ENCODE measurements at places on chromosomes 16 and 17.
A peak's percentile ranks its signal among the peaks of the same experiment; 100 is the strongest.

DNA sequence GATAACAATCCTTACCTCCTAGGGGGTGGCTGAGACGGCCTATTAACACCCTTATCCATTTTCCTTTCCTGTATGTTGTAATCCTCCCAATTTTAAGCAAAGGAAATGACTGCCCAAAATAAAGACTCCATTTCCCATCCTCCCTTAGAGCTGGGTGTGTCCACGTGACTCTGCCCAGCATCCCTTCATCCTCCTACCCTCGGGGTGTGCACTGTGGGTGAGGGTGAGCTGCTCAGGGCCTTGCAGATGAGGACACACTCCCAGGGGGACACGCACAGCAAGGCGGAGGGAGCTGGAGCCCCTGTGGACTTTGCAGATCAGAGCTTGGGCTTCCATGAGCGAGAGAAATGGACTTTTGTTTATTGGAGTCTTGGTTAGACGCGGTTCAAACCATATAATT lies 186.8 kb downstream of the IRF8 start:
- DNase-seq = no peak

GRCh38 chr17:35447499-35447898 lies 1.1 kb downstream of the SLFN13 start:
- no peak for DNase-seq

DNA sequence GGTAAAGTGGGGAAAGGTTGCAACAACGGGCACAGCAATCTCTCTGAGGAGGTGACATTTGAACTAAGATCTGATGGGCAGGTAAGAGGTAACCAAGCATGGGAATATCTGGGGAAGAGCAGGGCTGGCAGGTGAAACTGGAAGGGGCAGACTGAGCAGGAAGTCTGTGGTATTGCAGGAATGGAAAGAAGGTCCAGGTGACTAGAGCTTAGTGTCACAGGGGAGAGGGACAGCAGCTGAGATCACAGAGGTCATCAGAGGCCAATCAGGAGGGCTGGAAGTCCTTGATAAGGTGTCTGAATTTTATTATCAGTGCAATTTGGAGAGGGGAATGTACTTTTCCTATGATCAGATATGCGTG lies 73.3 kb upstream of the DHX40 start:
- DNase-seq = no peak

- DNase-seq = no peak
These were observed 17.7 kb downstream of the BCL7C start for GRCh38 chr16:30875871-30876801.

DNA sequence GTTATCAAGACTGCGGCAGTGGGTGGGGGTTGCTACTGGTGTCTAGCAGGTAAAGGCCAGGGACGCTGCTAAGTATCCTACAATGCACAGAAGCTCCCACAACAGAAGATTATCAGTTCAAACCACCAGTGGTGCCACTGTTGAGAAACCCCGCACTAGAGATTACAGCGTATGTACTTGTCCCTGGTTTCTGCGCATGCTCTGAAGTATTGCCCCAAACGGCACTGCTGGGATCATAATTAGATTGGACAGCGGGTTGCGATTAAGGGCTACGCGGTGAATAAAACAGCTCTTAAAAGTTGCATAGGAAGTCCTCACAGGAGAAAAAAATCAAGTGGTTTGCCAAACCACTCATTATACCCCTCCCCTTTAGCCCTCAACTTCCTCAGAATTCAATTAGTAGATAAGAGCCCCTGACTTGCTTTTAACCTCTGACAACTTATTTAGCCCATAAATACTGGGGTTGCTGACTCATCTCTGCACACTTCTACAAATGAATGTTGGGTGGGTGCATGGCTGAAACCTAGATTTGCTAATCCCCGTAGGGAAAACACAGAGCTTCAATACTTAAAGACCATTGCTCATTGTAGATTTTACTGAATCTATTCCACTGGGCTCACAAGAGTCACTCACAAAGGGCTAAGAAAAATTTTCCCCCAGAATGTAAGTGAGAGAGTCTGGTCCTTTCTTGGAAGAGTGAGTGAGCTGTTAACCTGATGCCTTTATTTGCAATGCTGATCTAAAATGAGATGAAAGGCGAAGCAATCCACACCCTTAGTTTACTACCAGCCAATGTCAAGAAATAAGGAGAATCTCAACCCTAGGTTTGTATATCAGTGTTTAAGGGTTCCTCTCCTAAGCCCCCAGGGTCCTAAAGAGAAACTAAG lies 91.8 kb downstream of the RGS9 start:
- no peak for DNase-seq

GRCh38 chr17:4599505-4600281 lies 15.4 kb downstream of the SMTNL2 start:
- no peak for DNase-seq

DNA sequence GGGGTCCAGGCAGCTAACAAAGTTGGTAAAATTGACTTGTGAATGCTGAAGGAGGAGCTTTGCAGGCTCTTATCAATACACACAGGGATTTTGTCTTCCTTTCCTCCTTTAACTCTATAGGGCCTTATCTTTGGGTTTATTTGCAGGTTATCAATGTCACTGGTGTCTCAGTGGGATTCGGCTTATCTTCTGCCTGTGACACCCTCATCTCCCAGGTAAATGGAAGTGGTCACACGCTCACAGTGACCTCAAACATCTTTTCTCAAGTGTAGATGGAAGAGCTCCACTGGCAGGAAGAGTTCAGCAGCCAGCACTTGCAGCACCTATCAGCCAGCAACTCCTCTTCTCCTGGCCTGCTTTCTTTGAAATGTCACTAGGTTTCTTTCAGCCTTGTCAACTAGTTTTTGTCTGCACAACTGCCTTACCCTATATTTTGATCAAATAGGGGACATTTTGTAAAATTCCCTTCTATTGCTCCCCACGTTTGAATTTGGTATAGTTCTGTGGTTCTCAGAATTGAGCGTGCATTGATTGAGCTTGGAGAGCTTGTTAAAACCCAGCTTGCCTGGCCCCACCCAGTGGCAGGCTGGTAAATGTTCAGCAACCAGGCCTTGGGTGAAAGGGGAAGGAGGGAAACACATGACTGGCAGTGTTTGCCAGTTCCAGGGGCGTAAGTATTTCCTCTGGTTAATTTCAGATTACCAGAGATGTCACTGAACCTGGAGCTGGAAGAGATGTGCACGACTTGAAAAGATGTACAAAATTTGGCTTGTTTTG lies 12.8 kb downstream of the SLC47A1 start:
- no peak for DNase-seq

DNA sequence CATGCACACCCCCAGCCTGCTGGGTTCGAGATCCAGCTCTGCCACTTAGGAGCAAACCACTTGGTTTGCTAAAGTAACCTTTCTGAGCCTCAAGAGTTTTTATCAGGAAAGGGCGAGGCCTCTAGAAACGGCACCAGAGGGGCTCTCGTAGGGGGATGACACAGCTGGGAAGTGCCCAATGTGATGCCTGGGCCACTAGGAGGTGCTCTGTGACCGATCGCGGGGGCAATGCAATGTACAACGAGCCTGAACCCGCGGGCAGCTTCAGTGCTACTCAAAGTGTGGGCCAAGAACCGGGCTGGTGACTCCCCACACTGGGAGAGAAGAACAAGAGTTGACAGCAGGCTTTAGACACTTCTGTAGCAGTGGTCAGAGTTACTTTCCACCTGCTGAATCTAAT lies 9.4 kb downstream of the C16orf89 start:
- no peak for DNase-seq

- no peak for DNase-seq
These were observed 8.2 kb downstream of the PGAP3 start for GRCh38 chr17:39679521-39680192.

- no peak for DNase-seq
These were observed 268.0 kb upstream of the TNRC6C start for GRCh38 chr17:77690271-77691161.

DNA sequence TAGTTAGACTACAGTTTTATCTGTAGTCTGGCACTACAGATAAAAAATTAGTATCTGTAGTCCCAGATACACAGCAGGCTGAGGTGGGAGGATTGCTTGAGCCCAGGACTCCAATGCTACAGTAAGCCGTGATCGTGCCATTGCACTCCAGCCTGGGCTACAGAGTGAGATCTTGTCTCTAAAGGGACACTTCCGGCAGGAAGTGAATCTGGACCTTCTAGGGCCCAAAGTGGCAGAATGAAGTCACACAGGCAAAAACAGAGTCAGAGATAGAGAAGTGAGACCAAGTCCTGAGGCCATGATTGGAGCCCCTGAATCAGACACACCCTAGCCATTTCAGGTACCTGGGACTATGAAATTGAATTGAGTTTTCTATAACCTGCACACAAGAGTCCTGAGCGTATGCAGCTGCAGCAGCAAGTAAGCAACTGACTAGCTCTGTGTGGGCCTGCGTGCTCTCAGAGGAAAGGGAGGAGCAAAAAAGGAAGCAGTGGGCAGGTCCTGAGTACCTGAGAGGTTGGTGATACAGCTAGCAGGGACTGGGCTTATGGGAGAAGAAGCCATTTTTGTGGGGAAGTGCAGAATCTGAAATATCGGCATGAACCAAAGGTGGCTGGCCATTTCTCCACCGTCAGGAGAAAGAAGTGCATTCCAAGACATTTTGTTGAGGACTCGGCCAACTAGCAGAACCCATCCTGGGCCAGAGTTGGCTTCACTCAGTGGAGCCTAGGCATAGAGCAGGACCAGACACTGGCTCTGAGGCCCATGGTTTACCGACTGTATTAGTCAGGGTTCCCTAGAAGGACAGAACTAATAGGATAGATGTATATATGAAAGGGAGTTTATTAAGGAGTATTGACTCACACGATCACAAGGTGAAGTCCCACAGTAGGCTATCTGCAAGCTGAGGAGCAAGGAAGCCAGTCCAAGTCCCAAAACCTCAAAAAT lies 27.2 kb upstream of the BRD7 start:
- DNase-seq = no peak

DNA sequence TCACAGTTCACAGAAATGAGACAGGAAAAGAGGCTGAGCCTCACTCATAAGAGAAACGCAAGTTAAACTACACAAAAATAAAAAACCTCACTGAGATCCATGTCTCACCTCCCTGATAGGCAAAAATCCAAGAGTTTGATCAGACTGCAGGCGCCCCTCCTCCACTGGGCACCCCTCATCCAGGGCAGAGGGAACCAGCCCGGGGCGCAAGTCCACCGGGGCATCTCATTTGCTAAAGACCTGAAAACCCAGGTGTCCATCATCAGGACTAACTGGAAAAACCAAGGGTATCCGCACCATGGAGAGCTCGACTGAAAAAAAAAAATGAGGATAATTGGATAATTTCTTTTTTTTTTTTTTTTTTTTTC lies 2.6 kb downstream of the HBZ start:
- DNase-seq = no peak

- no peak for DNase-seq
These were observed 39.6 kb upstream of the TMEM97 start for GRCh38 chr17:28279411-28279810.

DNA sequence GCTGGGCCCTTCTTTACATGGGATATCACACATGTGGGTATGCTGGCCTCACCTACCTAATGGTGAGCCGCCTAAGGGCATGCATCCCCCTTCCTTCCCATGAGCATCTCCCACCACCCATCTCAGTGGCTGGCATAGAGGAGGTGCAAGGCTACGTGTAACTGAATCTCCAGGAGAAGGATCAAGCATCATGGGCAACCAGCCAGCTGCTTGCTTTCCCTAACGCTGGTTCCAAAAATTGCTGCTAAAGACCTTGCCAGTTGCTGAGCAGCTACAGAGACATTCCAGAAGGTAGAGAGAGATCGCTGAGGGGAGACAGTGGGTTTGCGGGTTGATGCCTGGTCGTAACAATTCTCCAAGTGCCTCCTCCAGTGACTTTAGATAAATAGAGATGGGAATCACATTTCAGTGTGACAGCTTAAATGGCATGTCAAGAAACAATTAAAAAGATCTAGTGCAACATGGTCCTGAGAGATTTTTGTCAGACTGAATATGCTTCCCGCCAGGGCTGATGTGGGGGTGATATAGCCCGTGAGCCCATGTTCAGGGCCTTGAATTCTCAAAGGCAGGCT lies 378.4 kb upstream of the CDH5 start:
- no peak for DNase-seq

DNA sequence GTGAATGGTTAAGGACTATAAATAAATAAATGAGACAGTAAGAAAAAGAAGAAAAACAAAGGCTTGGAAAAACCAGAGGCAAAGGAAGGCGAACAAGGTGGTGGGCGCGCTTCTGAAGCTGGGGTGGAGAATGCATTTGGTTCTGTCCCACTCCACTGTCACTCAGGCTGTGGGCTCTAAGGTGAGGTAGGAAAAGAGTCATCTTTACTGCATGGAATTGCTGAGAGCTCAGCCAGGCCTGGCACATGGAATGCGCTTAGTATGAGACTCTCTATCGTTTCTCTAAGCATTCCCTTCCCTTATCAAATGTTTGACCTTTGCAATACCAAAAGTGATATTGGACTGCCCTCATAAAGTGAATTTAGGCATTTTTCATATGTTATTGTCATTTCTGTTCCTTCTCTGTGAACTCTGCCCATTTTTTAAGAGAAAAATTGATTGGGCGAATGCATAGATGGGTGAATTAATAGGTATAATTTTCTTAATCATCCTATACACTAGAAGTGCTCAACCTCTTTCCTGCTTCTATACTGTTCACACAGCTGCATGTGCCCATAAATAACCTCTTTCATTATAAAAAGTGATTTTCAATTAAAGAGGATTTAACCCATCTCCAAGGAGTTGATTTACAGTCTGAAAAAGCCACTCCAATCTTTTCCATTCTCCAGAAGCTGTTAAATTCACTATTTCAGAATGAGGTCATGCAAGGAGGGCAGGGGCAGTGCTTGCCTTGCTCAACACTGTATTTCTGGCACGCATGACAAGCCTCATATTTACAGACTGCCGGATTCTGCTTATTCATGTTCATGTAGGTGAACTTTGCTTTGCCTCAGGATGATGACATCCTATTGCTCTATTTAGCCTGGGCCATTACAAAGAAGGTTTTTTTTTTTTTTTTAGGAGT lies 87.7 kb downstream of the MYH10 start:
- peak; percentile 63 for DNase-seq

DNA sequence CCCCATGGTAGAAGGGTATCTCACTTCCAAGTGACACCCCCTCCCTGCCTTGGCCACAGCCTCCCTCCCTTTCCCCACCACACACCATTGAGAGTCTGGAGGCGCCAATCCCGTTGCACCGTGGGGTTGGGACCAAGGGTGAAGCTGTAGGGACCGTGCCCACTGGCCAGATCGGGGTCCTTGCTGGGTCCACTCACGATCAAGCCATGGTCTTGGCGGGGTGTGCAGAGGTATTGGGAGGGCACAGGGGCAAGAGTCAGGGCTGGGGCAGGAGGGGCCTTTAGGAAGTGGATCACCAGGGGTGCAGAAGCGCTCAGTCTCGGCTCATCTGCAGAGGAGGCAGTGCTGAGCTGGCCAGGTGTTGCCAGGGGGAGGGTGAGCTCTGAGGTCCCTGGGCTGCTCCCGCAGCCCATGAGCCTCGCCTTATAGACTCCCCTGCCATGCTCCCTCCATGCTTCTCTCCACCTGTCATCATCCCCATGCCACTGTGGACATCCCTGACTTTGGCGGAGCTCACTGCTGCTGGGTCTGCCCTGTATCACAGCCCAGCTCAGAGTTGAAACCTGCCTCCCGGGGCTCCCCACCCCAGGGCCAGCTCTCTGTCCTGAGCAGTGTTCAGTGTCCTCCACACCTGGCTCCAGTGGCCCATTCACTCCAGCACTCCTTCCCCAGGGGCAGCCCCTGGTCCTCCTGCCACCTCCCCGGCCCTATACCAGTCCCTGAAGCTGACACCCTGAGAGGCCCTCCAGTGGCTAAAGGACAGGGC lies 8.3 kb downstream of the CDH16 start:
- no peak for DNase-seq

GRCh38 chr16:86726340-86726739 lies 148.0 kb downstream of the FOXL1 start:
- DNase-seq = no peak
